CD4-positive, alpha-beta T cell (primary cell): ENCODE measurements at places on chromosomes 3 and 15.
A peak's percentile ranks its signal among the peaks of the same experiment; 100 is the strongest.

GRCh38 chr3:63949005-63949404 lies 36.8 kb upstream of the SCAANT1 start:
- H3K4me1 ChIP-seq: peaks cover 23% of the 10 kb centered on the region
- H3K36me3 ChIP-seq: peaks cover 11% of the 10 kb centered on the region
- no peak overlapping the region for H3K4me3 ChIP-seq
- H3K27ac ChIP-seq: no peak overlapping the region
- DNase-seq: no peak
- H3K27me3 ChIP-seq: no peaks in the 10 kb centered on the region

DNA sequence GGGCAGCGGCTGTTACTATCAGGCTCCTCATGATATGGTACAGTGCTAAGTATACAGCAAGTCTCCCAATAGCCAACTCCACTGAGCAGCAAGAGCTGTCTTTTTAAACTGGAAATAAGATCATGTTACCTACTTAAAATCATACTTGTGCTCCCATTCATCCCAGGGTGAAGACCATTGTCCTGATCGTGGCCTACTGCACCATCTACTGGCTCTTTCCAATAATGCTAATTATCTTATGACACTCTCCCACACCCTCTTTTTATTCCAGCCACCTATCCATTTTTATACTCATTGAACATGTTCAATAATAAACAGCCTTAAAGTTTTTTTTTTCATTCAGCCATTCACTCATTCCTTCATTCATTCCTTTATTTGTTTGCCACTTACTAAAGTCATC lies 117.7 kb downstream of the GBE1 start:
- DNase-seq: no peak
- no peak overlapping the region for H3K27ac ChIP-seq
- H3K4me1 ChIP-seq: no peaks in the 10 kb centered on the region
- no peaks in the 10 kb centered on the region for H3K36me3 ChIP-seq
- no peak overlapping the region for H3K4me3 ChIP-seq

DNA sequence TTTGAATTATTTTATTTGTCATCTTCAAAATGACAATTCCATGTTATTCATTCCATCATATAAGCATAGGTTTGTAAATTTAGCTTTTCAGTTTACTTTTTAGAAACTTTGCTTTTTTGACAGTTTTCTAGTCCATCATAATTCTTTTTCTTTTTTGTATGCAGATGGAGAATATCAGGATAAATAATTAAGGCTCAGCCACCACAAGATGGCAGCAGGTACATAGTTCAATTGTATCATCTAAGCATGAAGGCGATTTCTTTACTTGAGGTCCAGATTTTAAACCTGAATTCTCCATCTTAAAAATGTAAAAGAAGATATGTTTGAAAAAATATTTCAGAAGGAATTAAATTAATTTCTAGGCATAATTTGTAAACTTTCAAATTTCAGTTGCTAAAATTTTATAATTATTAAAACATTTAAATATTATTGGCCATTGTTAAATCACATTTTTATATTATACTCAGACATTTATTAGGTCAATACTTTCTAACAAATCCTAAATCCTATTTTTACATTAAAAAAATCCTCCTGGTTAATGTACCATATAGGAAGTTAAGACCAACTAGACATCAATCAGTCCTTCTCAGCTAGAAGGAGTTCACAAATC lies 15.1 kb downstream of the PLSCR5 start:
- peak; percentile 13 for DNase-seq
- no peaks in the 10 kb centered on the region for H3K36me3 ChIP-seq
- H3K27ac ChIP-seq: no peak overlapping the region
- H3K4me3 ChIP-seq: no peak overlapping the region

DNA sequence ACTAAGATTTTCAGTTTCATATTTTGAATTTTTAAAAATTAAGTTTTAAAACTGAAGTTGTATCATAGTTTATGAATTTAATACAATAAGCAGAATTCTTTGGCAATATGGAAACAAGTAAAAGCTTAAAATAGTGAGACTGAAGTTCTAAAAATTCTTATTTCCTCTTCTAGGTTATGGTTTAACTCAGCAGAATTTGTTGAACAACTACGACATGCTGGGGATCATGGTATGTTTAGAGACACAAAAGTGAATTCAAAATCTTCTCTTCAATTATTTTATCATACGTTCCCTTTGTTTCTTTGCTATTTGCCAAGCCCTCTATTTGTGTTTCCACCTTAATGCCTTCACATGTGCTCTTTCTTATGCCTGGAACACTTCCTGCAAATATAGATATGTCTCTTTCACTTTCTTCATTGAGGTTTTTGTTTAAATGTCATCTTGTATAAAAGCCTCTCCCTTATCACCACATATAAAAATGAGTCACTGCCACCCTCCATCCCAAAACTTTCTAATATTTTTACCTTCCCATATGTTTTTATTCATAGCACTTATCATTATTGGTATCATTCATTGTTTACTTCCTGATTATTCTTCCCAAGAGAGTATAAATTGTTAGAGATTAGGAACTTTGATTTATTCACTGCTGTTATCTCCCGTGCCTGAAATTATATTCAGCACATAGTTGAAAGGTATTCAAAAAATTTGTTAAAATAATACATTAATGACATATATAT lies 6.4 kb downstream of the SUCNR1 start:
- H3K27me3 ChIP-seq: no peaks in the 10 kb centered on the region
- H3K4me3 ChIP-seq: no peak overlapping the region
- no peak overlapping the region for H3K27ac ChIP-seq
- H3K4me1 ChIP-seq: no peaks in the 10 kb centered on the region
- no peaks in the 10 kb centered on the region for H3K36me3 ChIP-seq

DNA sequence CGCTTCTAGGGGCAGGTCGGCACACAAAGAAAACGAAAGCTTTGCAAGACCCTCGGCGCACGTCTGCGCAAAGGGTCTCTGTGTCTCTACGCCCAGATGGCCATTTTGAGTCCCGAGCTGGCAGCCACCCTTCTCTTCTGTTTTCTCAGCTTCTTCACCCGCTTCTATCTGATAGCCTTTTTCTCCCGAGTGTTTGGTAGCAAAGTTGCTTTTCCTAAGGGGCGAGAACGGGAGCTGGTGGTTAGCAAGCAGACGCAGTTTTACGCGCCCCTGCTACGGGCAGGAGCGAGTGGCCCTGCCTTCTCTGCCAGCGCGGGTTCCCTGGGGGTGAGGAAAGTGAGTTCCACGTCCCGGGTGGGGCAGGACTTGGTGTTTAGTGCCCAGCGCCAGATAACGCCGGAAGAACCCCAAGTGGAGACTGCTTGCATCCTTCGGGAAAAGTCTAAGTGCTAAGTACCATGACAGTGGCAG lies 2.9 kb upstream of the MKRN2 start:
- H3K27ac ChIP-seq: no peak overlapping the region
- H3K4me1 ChIP-seq: peaks cover 26% of the 10 kb centered on the region
- no peak for DNase-seq
- no peaks in the 10 kb centered on the region for H3K36me3 ChIP-seq
- H3K4me3 ChIP-seq: peak overlapping the region; percentile 46
- peaks cover 17% of the 10 kb centered on the region for H3K27me3 ChIP-seq

DNA sequence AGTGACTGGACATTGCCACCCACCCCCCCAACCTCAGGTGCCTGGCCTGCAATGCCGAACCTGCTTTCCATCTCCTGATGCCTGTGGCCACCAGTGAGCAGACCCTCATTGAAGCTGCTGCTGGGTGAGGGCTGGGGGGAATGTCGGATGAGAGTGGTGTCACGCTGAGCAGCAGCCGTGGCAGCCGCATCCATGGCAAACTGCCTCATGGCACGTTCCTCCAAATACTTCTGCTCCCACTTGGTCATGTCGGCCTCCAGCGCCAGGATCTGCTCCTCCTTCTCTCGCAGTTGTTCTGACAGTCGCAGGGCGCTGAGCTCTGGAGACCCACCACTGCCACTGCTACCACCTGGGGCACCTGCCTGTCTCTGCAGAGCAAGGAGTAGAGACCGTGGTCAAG lies 14.2 kb downstream of the AMOTL2 start:
- H3K4me3 ChIP-seq: no peak overlapping the region
- H3K4me1 ChIP-seq: peaks cover 21% of the 10 kb centered on the region
- no peaks in the 10 kb centered on the region for H3K36me3 ChIP-seq
- H3K27ac ChIP-seq: no peak overlapping the region

- no peak overlapping the region for H3K4me3 ChIP-seq
- no peaks in the 10 kb centered on the region for H3K36me3 ChIP-seq
- H3K27me3 ChIP-seq: no peaks in the 10 kb centered on the region
- H3K27ac ChIP-seq: no peak overlapping the region
Observed at GRCh38 chr3:78497021-78497420, 1270.8 kb downstream of the ROBO1 start.

- H3K4me1 ChIP-seq: no peaks in the 10 kb centered on the region
- no peak overlapping the region for H3K4me3 ChIP-seq
- no peak overlapping the region for H3K27ac ChIP-seq
- peaks cover 21% of the 10 kb centered on the region for H3K27me3 ChIP-seq
Observed at GRCh38 chr3:13296662-13297061, 123.5 kb downstream of the NUP210 start.

DNA sequence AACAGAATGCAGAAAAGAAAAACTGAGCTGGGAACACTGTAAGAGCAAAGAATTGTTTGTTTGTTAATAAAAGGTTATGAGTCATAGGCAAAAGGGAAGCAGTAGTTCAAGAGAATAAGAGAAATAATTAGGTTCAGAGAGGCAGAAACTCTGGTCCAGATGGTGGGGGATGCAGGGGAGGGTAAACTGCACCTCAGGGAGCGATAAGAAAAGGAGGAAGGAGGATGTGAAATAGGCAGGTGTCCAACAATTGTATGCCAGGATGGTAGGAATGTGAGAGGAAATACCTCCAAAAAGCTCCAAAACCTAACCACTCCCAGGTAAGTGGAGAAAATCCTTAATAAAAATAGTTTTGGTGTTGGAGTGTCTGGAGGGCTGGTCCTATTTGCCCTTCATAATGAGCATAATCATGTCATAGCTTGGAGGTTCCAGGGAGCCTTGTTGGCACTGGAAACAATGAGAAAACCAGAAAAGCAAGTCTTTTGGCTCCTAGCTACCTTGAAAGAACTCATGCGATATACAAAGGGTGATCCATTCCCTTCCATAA lies 405.4 kb upstream of the TBL1XR1 start:
- no peaks in the 10 kb centered on the region for H3K27me3 ChIP-seq
- no peak overlapping the region for H3K27ac ChIP-seq
- no peak overlapping the region for H3K4me3 ChIP-seq
- no peak for DNase-seq

DNA sequence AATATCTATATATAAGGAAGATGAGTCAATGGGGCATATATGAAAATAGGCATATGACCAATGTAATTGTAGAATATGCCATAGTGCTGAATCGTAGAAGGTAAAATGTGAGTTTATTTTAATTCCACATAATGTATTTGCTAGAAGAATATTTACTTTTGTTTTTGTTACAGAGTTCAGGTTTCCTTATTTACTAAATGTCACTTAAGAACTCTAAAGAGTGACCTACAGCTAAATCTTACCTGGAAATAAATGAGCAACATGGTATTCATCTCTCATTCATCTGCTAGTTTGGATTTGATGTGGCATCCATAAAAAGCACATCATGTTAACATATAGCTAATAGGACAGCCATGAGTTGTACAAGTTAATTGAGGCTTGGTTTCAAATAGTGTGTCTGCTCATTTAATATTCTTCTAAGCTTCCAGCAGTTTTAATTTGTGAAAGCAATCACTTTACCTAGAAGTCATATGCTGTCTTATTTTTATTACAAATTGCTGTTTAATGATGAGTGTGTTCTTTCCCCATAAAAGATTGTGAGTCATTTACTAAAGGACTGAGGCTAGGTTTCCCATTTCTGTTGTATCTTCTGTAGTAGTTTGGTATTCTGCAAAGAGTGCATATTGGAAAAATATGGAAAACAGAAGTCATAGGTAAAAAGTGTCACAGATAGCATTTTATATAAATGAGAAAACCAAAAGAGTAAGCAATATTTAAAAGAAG lies 222.1 kb upstream of the POU1F1 start:
- no peak overlapping the region for H3K27ac ChIP-seq
- H3K4me1 ChIP-seq: no peaks in the 10 kb centered on the region
- H3K36me3 ChIP-seq: no peaks in the 10 kb centered on the region
- H3K27me3 ChIP-seq: no peaks in the 10 kb centered on the region

GRCh38 chr3:3125977-3126376 lies 763 bp upstream of the TRNT1 start:
- peaks cover 24% of the 10 kb centered on the region for H3K36me3 ChIP-seq
- H3K4me1 ChIP-seq: peaks cover 35% of the 10 kb centered on the region
- peak overlapping the region; percentile 94 for H3K27ac ChIP-seq
- H3K27me3 ChIP-seq: no peaks in the 10 kb centered on the region
- H3K4me3 ChIP-seq: peak overlapping the region; percentile 94

GRCh38 chr15:50183112-50183794 lies 1.3 kb downstream of the SLC27A2 start:
- H3K27ac ChIP-seq: no peak overlapping the region
- peak overlapping the region; percentile 59 for H3K4me3 ChIP-seq
- peaks cover 11% of the 10 kb centered on the region for H3K27me3 ChIP-seq
- no peak for DNase-seq
- H3K36me3 ChIP-seq: no peaks in the 10 kb centered on the region

DNA sequence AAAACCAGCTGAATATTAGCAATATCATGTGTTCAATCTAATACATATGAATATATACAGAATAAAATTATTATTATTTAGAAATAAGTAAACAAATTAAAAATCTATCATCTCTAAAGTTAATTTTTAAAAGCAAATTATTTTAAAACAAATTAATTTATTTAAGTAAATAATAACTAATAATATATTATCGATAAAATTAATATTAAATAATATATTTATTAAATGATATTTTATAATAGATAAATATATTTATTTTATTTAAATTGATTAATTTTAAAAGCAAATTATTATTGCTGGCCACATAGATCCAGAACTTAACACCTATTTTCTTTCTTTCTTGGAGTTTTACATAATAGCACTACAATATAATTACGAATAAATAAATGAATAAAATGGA lies 22.2 kb downstream of the RTP3 start:
- H3K36me3 ChIP-seq: no peaks in the 10 kb centered on the region
- no peak overlapping the region for H3K27ac ChIP-seq
- DNase-seq: no peak
- no peak overlapping the region for H3K4me3 ChIP-seq
- no peaks in the 10 kb centered on the region for H3K27me3 ChIP-seq

DNA sequence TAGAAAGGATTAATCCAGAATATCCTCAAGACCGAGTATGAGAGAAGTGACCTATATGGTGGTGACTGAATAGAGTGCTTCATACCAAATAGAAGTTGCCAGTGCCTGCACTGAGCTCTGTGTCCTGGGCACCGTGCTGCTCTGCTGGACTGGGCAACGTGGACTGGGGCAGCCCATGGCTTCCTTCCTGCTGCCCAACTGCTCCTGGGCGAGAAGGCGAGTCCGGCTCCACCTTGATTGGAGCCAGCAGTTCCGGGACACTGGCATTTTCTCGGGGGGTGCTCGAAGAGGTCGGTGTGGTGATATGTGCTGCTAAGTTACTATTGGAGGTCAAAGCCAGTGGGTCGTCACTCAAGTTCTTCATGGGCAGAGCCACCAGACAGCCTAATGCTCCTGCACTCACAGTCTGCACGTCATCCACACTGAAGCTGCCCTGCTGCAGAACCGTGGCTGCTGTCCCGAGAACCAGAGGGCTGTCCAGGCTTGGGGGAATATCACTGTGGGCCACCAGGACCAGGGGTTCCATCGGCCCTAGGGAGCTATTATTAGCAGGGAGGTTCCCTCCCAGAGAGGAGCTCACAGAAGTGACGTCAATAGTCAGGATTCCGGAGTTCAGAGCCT lies 14.1 kb downstream of the ZXDC start:
- no peak overlapping the region for H3K27ac ChIP-seq
- H3K4me1 ChIP-seq: peaks cover 10% of the 10 kb centered on the region
- H3K4me3 ChIP-seq: no peak overlapping the region
- no peaks in the 10 kb centered on the region for H3K27me3 ChIP-seq
- DNase-seq: no peak
